CD8-positive, alpha-beta memory T cell (primary cell): ENCODE measurements at places on chromosomes 6 and 20. TPM values are rescaled to one million over a fixed set of nuclear protein-coding genes. Genes with fewer than 3 reads are reported as not detected.

DNA sequence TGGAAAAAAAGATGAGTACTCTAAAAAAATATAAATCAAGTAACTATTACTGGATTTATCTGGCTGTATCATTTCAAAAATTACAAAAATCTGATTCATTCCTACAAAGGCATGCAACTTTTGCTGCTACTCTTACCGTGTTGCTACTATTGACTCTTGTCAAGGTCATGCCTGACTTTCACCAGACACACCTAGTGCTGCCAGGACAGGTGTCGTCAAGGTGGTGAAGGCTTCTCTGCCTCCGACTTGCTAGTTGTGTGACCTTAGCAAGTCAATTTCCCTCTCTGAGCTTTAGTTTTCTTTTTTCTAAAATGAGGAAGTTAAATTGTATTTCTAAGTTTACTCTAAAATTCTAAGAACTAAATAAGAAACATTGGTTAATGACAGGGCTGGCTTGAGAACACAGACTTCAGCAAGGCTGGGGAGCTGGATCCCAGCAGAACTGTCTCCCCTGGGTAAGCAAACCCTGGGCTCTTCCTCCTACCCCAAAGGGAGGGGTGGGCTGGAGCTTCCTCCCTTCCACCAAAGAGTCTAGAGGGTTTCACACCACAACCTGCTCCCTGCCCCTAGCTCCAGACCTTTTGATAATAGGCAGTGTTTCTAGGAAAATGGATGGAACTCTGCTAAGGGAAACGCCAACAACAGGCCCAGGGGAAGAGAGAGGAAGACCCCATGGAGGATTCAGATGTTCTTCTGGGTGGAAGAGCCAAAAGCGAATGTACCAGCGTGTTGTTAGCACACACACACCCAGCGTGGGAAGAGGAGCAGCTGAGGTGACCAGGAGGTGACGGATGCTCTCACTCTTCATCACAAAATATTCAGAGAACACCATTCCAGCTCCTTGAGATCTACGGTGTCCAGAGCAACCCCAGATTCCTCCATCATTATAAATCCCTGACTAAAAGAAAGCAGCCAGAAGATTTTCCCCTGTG, 47.9 kb upstream of the CITED2 start:
- H3K4me3 ChIP-seq: no peak overlapping the region
- no peaks in the 10 kb centered on the region for H3K36me3 ChIP-seq
- H3K4me1 ChIP-seq: no peaks in the 10 kb centered on the region
- H3K27ac ChIP-seq: no peak overlapping the region

The TMEM200A gene
- total RNA-seq: 1.7 TPM

DNA sequence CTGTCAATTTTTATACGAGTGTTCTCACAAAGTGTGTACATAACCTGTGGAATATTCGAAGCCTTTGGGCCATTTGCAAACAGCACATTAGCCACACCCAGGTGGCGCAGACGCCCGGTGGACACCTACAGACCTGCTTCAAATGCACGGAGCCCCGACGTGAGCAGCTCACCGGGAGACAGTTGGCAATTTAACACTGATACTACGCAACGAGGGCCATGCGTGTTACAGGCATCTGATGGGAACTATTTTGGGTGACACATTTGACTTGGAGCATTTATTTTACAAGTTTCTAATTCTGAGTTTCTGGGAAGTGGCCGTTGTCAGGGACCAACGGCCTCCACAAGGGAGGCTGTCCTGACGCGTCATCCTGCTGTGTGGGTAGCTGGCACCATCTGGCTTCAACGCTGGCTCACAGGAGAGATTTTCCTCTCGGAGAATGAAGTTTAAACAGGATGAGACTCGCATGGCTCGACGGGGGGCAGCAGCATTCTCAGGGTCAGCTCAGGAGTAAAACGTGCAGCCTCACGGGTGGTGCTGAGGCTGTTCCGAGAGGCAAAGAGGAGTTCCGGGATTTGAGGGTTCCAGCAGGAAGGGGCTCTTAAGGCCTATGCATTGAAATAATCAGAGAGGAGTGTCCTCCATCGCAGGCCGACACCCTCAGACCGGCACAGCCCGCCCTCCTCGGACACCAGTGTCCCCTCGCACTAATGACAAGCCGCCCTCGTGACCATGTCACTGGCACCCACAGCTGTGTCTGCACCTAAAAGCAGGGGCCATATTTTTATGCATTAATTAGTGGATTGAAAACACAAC, 207.4 kb downstream of the DLL1 start:
- H3K27ac ChIP-seq: no peak overlapping the region
- H3K4me3 ChIP-seq: no peak overlapping the region
- no peak for DNase-seq
- H3K27me3 ChIP-seq: no peaks in the 10 kb centered on the region

The TMEM217 gene
- 4.2 TPM for total RNA-seq

GRCh38 chr6:89794324-89794723, 25.3 kb downstream of the MDN1 start:
- H3K27me3 ChIP-seq: no peaks in the 10 kb centered on the region
- H3K4me1 ChIP-seq: peaks cover 26% of the 10 kb centered on the region
- H3K36me3 ChIP-seq: peaks cover 20% of the 10 kb centered on the region
- no peak overlapping the region for H3K4me3 ChIP-seq
- DNase-seq: no peak

DNA sequence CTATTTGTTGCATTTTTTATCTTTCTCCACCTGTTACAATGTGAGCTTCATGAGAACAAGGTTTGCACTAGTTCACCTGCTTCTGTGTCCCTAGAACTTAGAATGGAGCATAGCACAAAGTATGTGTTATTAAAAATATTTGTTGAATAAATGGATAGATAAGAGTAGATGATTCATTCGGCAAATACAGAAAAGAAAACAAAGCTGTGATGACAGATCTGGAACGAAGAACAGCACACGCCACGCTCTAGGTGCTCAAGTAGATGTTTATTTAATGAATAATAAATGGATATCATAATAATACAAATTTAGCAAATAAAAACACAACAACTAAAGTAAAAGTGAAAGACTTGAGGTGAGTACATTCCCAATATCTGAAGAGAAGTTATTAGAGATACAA, 273.1 kb downstream of the HAO1 start:
- no peaks in the 10 kb centered on the region for H3K36me3 ChIP-seq
- no peaks in the 10 kb centered on the region for H3K4me1 ChIP-seq
- no peak overlapping the region for H3K4me3 ChIP-seq
- DNase-seq: no peak

The SLPI gene
- not detected for total RNA-seq

DNA sequence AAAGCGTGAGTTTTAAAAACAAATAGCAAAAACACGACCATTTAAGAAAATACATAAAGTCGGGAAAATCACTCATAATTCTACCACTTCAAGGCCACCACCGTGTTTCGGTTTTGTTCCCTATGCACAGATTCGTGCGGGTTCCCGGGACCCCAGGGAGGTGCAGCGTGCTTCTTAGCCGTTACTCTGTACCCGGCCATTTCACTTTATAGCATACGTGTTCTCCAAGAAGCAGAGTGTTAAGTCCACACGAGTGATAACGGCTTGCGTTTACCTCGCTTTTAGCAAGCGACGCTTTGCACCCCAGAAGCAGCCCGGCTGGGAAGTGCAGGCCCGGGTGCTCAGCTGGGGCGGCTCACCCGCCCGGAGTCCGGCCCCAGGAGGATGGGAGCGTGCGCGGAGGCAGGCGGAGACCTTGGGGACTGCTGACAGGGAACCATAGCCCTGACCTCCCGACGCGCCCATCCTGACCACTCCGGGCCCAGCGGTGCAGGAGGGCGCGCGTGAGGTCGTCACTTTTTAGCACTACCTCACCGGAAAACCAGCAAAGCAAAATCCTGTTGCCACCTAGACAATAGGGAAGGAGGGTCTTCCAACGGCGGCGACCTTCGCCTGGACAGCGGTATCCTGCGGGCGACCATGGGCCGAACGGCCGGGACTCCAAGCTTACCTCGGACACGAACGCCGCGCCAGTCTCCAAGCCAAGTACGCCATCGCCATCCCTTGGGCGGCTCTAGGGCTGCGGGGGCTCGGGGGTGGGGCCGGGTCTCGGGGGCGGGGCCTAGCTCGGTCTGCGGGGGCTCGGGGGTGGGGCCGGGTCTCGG, at the start of gene ECI2:
ECI2 (minus strand) TSS at position 735 of the 824 bp plus-strand sequence; CDS start at position 720, 15 bp downstream.
- peak within 1 kb of the TSS; percentile 74 for H3K4me3 ChIP-seq
- peak within 1 kb of the TSS; percentile 87 for H3K27ac ChIP-seq
- no peaks in the 10 kb centered on the region for H3K27me3 ChIP-seq
- DNase-seq: no peak
- H3K36me3 ChIP-seq: peaks cover 19% of the 10 kb centered on the region

- peaks cover 31% of the 10 kb centered on the region for H3K27me3 ChIP-seq
- no peaks in the 10 kb centered on the region for H3K36me3 ChIP-seq
- no peak overlapping the region for H3K27ac ChIP-seq
- no peak overlapping the region for H3K4me3 ChIP-seq
These were observed 7.9 kb downstream of the SOX4 start for GRCh38 chr6:21601339-21601923.

GRCh38 chr6:79869600-79870084, 77.7 kb downstream of the ELOVL4 start:
- no peaks in the 10 kb centered on the region for H3K27me3 ChIP-seq
- no peaks in the 10 kb centered on the region for H3K4me1 ChIP-seq
- H3K4me3 ChIP-seq: peak overlapping the region; percentile 42

DNA sequence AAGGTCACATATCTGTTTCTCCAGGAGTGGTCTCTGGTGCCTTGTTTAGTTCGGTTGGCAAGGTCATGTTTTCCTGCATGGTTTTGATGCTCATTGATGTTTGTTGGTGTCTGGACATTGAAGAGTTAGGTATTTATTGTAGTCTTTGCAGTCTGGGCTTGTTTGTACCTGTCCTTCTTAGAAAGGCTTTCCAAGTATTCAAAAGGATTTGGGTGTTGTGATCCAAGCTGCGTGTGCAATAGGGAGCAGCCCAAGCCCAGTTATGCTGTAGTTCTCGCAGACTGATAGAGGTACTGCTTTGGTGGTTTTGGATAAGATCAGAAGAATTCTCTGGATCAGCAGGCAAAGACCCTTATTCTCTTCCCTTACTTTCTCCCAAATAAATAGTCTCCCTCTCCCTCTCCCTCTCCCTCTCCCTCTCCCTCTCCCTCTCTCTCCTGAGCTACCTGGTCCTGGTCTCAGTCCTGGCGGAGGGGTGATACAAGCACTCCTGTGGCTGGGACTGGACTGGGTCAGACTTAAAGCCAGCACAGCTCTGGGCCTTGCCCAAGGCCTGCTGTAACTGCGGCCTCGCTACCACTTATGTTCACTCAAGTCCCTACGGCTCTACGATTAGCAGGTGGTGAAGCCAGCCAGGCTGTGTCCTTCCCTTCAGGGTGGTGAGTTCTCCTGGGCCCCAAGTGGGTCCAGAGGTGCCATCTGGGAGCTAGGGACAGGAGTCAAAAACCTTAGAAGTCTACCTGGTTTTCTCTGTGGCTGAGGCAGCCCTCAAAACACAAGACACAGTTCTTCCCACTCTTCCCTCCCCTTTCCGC, 27.3 kb upstream of the GRM4 start:
- H3K36me3 ChIP-seq: no peaks in the 10 kb centered on the region
- H3K4me3 ChIP-seq: no peak overlapping the region
- no peaks in the 10 kb centered on the region for H3K4me1 ChIP-seq
- DNase-seq: no peak

The CDH26 gene
- 0.91 TPM for total RNA-seq

DNA sequence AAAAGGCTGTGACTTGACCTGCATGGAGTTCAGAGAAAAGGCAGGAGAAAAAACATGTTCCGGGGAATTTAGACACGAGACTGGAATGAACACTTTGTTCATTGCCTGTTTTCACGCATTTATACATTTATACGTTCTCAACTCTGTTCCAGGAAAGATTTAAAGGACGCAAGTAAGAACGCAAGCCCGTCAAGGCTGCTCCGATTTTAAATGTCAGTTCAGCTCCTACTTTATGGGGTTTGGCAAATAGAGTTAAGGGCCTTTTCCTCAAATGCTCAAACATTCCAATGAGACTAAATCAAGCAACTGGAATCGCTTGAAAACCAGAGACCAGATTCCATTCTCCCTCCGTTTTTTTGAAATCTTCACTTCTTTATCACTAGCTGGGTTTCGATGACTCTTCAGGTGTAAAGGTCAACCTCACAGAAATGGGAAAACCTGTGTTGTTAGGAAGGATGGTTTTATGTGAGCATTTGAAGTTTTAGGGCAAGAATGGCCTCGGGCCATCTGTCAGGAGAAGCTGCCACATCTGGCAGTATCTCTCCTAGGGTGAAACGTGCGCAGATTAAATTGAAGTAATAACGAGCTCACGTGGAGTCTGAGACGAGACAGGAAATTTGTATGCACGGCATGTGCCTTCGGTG, 24.9 kb downstream of the TTLL2 start:
- H3K27me3 ChIP-seq: no peaks in the 10 kb centered on the region
- DNase-seq: no peak
- peaks cover 6% of the 10 kb centered on the region for H3K4me1 ChIP-seq
- H3K36me3 ChIP-seq: no peaks in the 10 kb centered on the region
- no peak overlapping the region for H3K27ac ChIP-seq
- H3K4me3 ChIP-seq: peak overlapping the region; percentile 59

The SIRPB2 gene
- total RNA-seq: not detected

- H3K27ac ChIP-seq: no peak overlapping the region
- H3K4me3 ChIP-seq: no peak overlapping the region
- H3K36me3 ChIP-seq: no peaks in the 10 kb centered on the region
- H3K27me3 ChIP-seq: no peaks in the 10 kb centered on the region
These were observed 16.1 kb upstream of the TLDC2 start for GRCh38 chr20:36859700-36860330.

GRCh38 chr20:49808753-49809152, 3.9 kb upstream of the SLC9A8 start:
- DNase-seq: no peak
- H3K4me1 ChIP-seq: peaks cover 22% of the 10 kb centered on the region
- no peak overlapping the region for H3K4me3 ChIP-seq
- no peaks in the 10 kb centered on the region for H3K36me3 ChIP-seq

DNA sequence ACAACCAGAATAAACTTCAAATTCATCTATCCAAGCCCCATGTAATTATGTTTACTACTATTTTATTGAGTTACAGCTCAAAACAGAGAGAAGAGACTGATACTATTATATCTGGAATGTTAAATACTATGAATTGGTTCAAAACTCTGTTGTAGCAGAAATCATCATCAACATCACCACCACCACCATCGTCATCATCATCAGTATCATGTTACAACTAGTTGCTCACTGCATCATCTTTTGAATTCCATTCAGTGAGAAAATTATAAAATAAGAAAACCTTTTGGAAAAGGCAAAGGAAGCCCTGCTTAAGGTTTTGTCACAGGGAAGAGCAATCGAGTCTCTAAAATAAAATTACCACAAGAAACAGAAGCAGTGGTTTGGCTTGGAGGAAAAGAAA, 36.2 kb upstream of the THEMIS start:
- no peak for DNase-seq
- peaks cover 45% of the 10 kb centered on the region for H3K4me1 ChIP-seq
- no peak overlapping the region for H3K4me3 ChIP-seq

The DEFB132 gene
- total RNA-seq: not detected

DNA sequence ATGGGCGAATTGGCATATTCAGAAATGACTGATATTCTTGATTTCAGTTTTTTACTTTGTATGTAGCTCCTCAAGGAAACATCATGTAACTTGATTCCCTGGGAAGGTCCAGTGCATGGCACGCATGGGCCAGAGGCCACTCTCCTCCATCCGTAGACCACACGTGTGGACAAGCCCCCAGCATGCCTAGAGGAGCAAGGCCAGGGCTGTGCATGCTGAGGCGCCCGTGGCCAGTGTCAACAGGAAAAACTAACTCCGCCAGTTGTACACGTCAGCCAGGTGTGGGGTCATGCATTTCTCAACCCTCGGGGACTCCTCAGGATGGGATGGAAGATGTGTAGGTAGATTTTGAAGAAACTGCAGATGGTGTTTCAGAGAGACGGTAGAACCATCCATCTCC, 37.8 kb upstream of the CD93 start:
- H3K4me3 ChIP-seq: no peak overlapping the region
- no peaks in the 10 kb centered on the region for H3K27me3 ChIP-seq
- no peak overlapping the region for H3K27ac ChIP-seq
- H3K36me3 ChIP-seq: no peaks in the 10 kb centered on the region
- no peak for DNase-seq
- H3K4me1 ChIP-seq: no peaks in the 10 kb centered on the region
